Karpas-422 (cell line): ENCODE measurements at places on chromosomes 11 and 22. TPM values are rescaled to one million over a fixed set of nuclear protein-coding genes. Genes with fewer than 3 reads are reported as not detected.

Gene MRPL21
- total RNA-seq, result 88.3 and 121 TPM in 2 replicates

Gene APOL6
- 0.11 and 0.37 TPM in 2 replicates for total RNA-seq

Gene FOSL1
- not detected in 2 replicates for total RNA-seq

Gene OR56A1
- total RNA-seq, result not detected in 2 replicates

Gene IGSF22
- total RNA-seq, result not detected in 2 replicates

Gene CNTN5
- total RNA-seq, result not detected in 2 replicates
